ENCODE measurements at places on chromosomes 5 and 9.

DNA sequence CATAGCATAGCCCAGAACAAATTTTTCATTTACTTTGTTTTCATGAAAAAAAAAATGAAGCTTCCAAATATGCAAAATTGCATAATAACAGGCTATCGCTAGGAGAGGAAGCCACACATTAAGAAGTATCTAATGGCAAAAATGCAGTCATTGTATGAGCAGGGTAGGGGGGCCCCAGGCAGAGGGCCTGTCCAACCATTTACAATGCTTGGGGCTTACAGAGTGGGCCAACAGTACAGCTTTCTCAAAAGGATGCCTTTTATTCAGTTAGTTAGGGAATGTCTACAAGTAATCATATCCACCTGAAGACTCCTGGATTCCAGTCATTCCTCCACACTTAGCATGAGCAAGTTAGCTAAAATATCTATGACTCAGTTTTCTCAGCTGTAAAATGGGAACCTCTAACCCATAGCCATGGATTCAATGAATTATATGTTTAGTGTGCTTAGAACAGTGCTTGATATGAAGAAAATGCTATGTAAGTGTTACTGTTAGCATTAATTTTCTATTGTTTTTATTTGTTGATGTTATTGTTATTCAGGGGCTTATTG lies 117.7 kb downstream of the GAS1 start:
- no peak for DNase-seq

DNA sequence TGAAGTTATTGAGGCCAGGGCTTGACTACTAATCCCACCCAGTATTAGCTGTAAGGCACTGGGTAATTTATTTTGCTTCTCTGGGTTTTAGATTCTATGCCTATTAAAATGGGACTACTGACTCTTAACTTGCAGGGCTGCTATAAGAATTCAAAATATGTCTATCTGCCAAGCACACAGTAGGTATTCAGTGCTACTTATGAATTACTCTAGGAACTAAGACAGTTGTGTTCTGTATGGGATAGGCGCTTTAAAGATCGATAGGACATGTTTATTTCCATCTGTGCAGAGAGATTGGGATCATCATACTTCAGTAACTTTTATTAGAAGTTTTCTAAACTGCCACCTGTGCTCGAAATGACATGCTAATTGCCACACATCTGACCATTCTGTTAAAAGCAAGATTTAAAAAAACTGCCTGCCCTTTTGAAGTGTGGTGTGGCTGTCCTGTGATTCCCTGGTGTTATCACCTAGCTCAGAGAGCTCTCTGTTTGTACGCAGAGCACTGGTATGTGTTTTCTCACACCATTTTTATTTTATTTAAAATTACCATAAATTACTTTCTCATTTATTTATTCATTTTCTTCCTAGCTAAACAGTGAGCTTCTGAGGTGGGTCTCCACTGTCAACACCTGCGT lies 58.7 kb downstream of the FYB1 start:
- DNase-seq: no peak

- no peak for DNase-seq
Observed at GRCh38 chr9:26169708-26170107, 491.5 kb upstream of the TUSC1 start.

- DNase-seq: no peak
Observed at GRCh38 chr5:178533136-178533535, 57.1 kb downstream of the COL23A1 start.

DNA sequence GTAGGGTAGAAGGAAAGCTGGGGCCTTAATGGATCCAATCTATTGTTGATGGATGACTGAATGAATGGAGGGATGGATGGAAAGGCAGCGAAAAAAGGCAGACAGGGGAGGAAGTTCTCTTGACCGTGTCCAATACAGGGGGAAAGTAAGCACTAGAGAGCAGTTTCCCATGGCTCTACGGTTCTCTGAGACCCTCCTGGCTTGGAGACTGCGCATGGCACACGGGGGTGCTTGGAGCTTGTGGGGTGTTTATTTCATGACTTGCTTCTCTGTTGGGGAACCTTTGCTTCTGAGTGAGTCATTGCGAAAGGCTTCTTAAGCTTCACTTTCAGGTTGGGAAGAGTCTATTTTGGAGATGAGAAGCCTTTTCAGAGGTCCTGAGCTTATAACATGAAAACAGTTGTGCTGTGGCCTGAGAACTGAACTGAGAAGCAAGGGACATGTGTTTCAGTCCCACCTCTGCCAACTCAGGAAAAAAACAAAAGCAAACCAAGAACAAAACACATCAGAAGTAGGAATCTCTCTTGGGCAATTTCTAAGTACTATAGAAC lies 12.8 kb upstream of the TEX48 start:
- no peak for DNase-seq

DNA sequence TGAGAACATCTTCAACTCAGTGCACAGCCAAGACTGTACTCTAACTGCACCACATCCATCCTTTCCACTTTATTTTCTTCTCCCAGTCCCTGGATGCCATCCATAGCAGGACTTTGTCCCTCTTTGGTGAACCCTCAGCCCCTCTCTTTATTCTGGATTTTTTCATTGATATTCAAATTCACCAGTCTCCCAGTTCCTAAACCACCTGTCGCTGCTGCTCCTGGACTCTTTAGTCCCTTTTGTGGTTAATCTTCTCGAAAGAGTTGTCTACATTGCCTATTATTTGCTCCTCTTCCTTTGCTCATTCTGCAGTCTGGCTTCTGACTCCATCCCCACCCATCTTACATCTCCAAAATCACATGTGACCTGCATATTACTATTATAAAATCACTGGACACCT lies 59.4 kb upstream of the ZSWIM6 start:
- no peak for DNase-seq

GRCh38 chr5:149610589-149611255 lies 29.4 kb downstream of the ARHGEF37 start:
- DNase-seq: no peak

GRCh38 chr5:11555171-11555570 lies 349.1 kb downstream of the CTNND2 start:
- no peak for DNase-seq

DNA sequence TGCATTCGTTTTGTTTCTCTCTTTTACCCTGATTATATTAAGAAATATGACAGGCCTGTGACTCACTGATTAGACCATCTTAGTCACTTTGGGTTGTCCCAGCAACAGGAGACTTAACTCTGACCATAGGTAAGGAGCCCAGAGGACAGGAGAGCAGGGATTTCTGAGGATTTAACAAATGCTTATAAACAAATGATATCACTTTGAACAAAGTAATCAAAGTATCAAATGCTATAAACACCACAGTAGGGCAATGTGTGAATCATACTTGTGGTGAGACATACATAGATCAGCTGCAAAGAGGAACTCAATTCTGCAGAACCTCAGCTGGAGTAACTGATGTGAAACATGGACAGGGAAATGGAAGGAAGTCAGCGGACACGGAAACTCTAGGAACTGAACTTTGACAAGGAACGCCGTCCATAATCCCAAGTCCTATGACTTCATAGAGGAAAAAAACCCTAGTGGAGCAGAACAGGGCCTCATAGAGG lies 190.6 kb upstream of the MSX2 start:
- DNase-seq: no peak

DNA sequence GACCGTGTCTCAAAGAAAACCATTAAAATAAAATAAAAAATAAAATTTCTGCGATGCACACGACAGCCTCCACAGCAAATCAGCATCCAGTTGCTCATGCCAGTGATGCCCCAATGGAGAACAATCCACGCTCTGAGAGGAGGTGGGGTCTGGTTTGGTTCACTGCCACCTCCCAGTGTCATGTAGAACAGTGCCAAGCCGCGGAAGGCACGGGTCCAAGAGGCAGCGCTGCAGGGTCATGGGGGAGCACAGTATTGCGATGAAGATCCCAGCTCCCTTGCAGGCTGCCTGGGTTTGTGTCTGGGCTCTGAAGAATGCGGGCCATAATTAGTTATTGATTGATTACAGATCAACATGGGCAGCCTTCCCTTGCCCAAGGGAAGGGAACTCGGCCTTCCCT lies 6.1 kb upstream of the CACFD1 start:
- DNase-seq: no peak

DNA sequence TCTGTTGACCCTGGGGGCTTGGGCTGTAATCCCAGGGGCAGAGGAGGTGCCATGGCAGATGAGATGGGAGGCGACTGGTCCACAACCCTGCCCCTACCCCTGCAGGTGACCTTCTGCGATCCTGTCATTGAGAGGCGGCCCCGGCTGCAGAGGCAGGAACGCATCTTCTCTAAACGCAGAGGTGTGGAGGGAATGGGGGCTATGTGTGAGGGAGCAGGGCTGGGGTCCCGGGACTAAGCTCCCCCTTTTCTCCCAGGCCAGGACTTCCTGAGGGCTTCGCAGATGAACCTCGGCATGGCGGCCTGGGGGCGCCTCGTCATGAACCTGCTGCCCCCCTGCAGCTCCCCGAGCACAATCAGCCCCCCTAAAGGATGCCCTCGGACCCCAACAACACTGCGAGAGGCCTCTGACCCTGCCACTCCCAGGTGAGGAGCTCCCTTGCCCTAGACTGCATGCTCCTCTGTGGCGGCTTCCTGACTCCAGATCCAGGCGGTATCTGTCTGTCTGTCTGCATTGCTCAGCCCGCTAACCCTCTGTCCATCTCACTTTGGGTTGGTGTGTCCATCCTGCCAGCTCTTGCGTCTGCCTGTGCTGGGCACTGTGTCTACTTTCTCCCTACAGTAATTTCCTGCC lies 9.9 kb downstream of the ZDHHC12 start:
- DNase-seq: no peak

- no peak for DNase-seq
Observed at GRCh38 chr9:73743826-73744225, 592.2 kb downstream of the ANXA1 start.

DNA sequence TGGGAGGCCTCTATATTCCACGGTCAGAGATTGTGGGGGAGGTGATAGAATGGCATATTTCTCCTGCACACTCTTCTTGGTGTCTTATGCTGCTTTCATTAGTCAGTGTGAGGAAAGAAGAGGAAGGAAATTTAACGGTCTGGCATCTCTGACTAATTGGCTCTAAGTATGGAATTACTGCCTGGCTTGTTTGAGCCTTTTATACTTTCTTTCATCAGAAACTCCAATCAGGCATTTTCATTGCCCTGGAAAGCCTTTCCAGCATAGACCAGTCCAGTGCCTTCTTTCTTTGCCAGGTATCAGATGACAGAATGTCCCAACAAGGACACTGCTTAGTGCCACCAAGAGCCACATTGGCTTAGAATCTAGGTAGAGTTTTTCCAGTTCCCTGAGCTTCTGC lies 30.2 kb downstream of the CYSTM1 start:
- DNase-seq: no peak

DNA sequence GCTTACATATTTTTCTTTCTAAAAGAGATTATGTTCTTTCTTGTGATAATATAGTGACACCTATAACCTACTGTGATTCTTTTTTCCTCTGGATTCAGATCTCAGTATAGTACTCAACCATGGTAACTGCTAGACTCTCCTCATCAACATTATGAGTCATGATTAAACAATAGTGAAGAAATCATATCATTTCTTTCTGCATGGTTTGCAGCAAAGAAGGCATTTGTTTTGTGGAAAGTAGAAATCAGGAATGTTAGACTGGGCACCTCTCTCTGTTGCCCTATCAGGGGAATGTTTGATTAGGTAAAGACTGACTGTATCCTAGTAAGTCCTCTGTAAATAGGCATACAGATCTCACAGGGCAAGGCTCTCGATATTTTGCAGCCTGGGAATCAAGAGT lies 25.6 kb upstream of the SMC2 start:
- DNase-seq: no peak

GRCh38 chr9:74447451-74448193 lies 49.5 kb upstream of the RORB start:
- DNase-seq: no peak
